ENCODE measurements at places on chromosomes 5 and 9. TPM values are rescaled to one million over a fixed set of nuclear protein-coding genes. Genes with fewer than 3 reads are reported as not detected.

- H3K4me1 ChIP-seq: no peaks in the 10 kb centered on the region
- no peak for DNase-seq
- no peaks in the 10 kb centered on the region for H3K27me3 ChIP-seq
- peak overlapping the region; percentile 47 for H3K27ac ChIP-seq
These were observed 182 bp downstream of the SCAMP1 start for GRCh38 chr5:78360674-78360923.

GRCh38 chr9:4550777-4551484 is 60.7 kb downstream of the SLC1A1 start:
- no peaks in the 10 kb centered on the region for H3K27me3 ChIP-seq
- peaks cover 7% of the 10 kb centered on the region for H3K4me1 ChIP-seq
- DNase-seq: no peak
- H3K4me3 ChIP-seq: no peak overlapping the region
- peaks cover 46% of the 10 kb centered on the region for H3K36me3 ChIP-seq

GRCh38 chr5:157085930-157086329 is 22.9 kb downstream of the HAVCR2 start:
- H3K27me3 ChIP-seq: no peaks in the 10 kb centered on the region
- H3K36me3 ChIP-seq: no peaks in the 10 kb centered on the region

- DNase-seq: no peak
- H3K4me3 ChIP-seq: peak overlapping the region; percentile 91
- peaks cover 7% of the 10 kb centered on the region for H3K4me1 ChIP-seq
- H3K27ac ChIP-seq: no peak overlapping the region
These were observed 1.2 kb downstream of the CCNH start for GRCh38 chr5:87411586-87411972.

- no peak overlapping the region for H3K27ac ChIP-seq
- no peaks in the 10 kb centered on the region for H3K27me3 ChIP-seq
- no peaks in the 10 kb centered on the region for H3K36me3 ChIP-seq
- DNase-seq: peak; percentile 15
- H3K4me3 ChIP-seq: no peak overlapping the region
These were observed 25.5 kb downstream of the PITX1 start for GRCh38 chr5:135008556-135008955.

DNA sequence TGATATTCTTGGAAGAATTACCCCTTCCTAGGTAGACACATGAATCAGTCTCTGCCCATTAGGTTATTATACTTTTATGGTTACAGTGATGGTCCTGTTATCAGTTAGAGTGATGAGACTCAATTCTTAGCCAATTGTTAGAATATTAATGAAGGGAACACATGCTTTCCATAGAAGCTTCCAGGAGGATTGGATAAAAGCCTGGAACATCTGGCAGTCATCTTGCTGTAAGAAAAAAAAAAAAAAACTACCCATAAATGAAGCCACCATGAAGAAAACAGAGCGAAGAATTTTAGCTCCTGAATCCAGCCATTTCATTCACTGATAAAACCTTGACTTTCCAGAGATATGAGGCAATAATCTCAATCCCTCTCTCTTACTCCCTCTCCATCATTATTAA is 262.5 kb upstream of the GRIN3A start:
- no peak for DNase-seq
- no peak overlapping the region for H3K27ac ChIP-seq
- H3K4me1 ChIP-seq: no peaks in the 10 kb centered on the region
- H3K4me3 ChIP-seq: no peak overlapping the region

- peak; percentile 75 for DNase-seq
- H3K27ac ChIP-seq: no peak overlapping the region
- no peak overlapping the region for H3K4me3 ChIP-seq
- peaks cover 59% of the 10 kb centered on the region for H3K36me3 ChIP-seq
- H3K27me3 ChIP-seq: no peaks in the 10 kb centered on the region
These were observed 51.9 kb downstream of the COL27A1 start for GRCh38 chr9:114207034-114207810.

GRCh38 chr5:75524071-75524470 is 12.4 kb downstream of the POLK start:
- H3K4me3 ChIP-seq: no peak overlapping the region
- no peaks in the 10 kb centered on the region for H3K27me3 ChIP-seq
- DNase-seq: no peak
- H3K4me1 ChIP-seq: peaks cover 4% of the 10 kb centered on the region
- H3K27ac ChIP-seq: no peak overlapping the region

- peaks cover 42% of the 10 kb centered on the region for H3K36me3 ChIP-seq
- H3K27ac ChIP-seq: no peak overlapping the region
- no peak overlapping the region for H3K4me3 ChIP-seq
These were observed 42.3 kb downstream of the BASP1 start for GRCh38 chr5:17259630-17260257.

DNA sequence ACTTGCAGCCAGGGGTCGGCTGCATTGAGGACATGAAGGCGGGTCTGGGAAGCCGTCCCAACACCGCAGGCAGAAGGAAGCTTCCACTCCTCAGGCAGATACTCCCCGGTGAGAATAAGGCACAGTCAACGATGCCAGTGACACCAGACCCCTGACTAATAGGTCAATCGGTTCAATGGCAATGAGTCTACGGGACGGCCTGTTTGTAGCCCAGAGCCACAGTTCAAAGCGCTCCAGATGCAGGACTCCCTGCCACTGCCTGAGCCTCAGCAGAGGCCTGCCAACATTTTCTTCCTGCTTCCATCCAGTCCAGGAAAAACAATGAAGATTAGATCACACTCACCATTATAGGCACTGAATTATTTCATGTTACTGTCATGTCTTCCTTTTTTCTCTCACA is 84.5 kb upstream of the SIMC1 start:
- peaks cover 9% of the 10 kb centered on the region for H3K36me3 ChIP-seq
- peaks cover 15% of the 10 kb centered on the region for H3K4me1 ChIP-seq
- no peak overlapping the region for H3K27ac ChIP-seq
- H3K4me3 ChIP-seq: no peak overlapping the region
- no peak for DNase-seq
- no peaks in the 10 kb centered on the region for H3K27me3 ChIP-seq

DNA sequence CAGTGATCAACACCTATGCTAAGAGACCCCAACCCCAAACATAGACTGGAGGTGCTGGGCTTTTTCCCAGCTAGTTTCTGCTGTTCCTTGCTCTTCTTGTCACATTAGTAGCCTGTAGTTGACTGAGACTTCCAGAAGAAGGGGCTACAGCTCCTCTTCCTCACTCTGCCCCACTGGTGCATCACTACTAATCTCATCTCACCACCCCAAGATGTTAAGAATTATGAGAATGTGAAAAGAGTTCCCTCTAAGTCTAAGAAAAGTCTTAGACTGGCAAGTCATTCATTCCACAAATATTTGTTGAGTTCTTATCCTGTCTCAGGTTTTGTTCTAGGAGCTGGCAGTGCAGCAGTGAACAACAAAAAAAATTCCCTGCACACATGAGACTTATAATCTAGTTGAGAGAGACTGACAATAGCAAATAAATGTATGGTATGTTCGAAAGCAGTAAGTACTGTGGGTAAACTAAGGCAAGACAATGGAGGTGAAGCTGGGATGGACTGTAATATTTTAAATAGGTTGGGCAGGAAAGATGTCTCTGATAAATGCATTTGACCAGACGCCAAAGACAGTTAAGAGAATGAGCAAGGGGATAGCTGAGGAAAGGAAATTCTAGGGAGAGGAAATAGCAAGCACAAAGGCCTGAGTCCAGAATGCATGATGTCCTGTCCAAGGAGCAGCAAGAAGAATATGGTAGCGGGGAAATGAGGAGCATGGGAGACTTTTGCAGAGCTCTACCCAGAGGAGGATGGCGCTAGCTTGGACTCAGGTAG is 92.3 kb downstream of the PTCD2 start:
- H3K27me3 ChIP-seq: no peaks in the 10 kb centered on the region
- H3K36me3 ChIP-seq: no peaks in the 10 kb centered on the region
- H3K4me1 ChIP-seq: peaks cover 4% of the 10 kb centered on the region
- H3K4me3 ChIP-seq: no peak overlapping the region
- no peak for DNase-seq

DNA sequence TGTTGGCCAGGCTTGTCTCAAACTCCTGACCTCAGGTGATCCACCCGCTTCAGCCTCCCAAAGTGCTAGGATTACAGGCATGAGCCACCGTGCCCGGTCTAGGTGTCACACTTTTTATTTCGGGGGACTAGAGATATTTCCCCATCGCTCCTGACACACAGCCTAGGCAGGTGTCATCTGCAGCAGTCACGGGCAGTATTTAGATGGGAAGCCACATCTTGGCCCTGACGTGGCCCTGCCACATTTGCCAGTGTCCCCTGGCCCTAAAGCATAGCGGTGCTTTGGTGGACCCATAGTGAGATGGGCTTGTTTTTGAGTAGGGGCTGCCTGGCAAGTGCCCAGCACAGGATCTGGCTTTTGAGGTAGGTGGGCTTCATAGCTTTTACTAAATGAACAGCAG is 45.0 kb upstream of the LRRTM2 start:
- no peaks in the 10 kb centered on the region for H3K27me3 ChIP-seq
- H3K27ac ChIP-seq: no peak overlapping the region
- no peaks in the 10 kb centered on the region for H3K4me1 ChIP-seq
- peaks cover 68% of the 10 kb centered on the region for H3K36me3 ChIP-seq

GRCh38 chr9:127067603-127068220 is 54.7 kb downstream of the ANGPTL2 start:
- H3K4me1 ChIP-seq: no peaks in the 10 kb centered on the region
- H3K36me3 ChIP-seq: no peaks in the 10 kb centered on the region
- no peak for DNase-seq
- H3K27me3 ChIP-seq: no peaks in the 10 kb centered on the region

- no peak overlapping the region for H3K27ac ChIP-seq
- no peaks in the 10 kb centered on the region for H3K36me3 ChIP-seq
- no peak for DNase-seq
- no peaks in the 10 kb centered on the region for H3K27me3 ChIP-seq
These were observed 416.0 kb downstream of the MAN2A1 start for GRCh38 chr5:110105692-110106091.

DNA sequence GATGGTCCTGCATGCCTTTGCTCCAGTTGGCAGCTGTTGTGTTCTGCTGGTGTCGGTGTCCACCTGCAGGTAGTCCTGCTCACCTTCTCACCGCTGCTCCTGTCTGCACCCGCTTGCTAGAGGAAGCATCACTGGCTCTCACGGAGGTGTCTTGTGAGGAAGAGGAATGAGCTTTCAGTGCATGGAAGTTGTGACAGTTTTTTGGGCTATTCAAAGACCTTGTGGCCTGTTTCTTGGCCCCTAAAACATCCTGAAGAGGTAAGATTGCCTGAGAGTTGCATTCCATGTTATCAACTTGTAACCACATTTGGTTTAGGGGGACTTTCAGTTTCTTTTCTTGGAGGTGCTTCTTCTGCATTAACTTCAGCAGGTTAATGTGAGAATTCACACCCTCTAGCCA is 85.6 kb downstream of the MACROH2A1 start:
- H3K27me3 ChIP-seq: peaks cover 6% of the 10 kb centered on the region
- peak; percentile 19 for DNase-seq
- no peak overlapping the region for H3K4me3 ChIP-seq
- H3K27ac ChIP-seq: no peak overlapping the region
- peaks cover 8% of the 10 kb centered on the region for H3K4me1 ChIP-seq

DNA sequence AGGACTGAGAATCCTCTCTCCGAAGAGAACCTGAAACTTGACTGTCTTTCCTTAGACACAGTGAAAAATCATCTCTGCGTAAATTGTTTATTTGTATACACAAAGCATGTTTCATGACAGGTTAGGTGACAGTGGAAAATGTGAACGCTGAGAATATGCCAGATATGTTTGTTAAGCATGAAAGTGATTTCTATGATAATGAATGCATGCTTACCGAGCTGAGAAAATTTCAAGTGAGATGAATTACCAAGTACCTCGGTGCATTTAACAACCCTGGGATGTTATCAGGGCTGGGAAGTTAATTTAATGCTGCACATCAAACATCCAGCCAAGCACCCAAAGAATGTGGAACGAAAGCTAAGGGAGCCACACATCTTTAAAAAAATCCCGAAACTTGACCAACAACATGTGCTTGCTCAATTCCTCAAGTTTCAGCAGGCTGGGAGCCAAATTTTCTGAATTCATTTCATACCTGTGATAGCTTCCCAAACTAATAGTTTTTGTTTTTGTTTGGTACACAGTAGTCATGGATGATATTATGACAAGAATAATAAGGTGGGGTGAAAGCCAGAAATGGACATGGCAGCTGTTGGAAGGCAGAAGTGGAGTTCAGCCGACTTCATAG is 336.9 kb downstream of the ARHGEF28 start:
- H3K36me3 ChIP-seq: no peaks in the 10 kb centered on the region
- H3K4me1 ChIP-seq: no peaks in the 10 kb centered on the region

GRCh38 chr5:126811515-126812198 is 34.7 kb downstream of the LMNB1 start:
- H3K27me3 ChIP-seq: no peaks in the 10 kb centered on the region
- no peak overlapping the region for H3K27ac ChIP-seq
- no peak for DNase-seq
- no peaks in the 10 kb centered on the region for H3K4me1 ChIP-seq
- H3K4me3 ChIP-seq: no peak overlapping the region

- peak overlapping the region; percentile 57 for H3K27ac ChIP-seq
- no peak overlapping the region for H3K4me3 ChIP-seq
- peaks cover 3% of the 10 kb centered on the region for H3K4me1 ChIP-seq
- no peaks in the 10 kb centered on the region for H3K27me3 ChIP-seq
These were observed 123.4 kb downstream of the MVB12B start for GRCh38 chr9:126449725-126450667.

DNA sequence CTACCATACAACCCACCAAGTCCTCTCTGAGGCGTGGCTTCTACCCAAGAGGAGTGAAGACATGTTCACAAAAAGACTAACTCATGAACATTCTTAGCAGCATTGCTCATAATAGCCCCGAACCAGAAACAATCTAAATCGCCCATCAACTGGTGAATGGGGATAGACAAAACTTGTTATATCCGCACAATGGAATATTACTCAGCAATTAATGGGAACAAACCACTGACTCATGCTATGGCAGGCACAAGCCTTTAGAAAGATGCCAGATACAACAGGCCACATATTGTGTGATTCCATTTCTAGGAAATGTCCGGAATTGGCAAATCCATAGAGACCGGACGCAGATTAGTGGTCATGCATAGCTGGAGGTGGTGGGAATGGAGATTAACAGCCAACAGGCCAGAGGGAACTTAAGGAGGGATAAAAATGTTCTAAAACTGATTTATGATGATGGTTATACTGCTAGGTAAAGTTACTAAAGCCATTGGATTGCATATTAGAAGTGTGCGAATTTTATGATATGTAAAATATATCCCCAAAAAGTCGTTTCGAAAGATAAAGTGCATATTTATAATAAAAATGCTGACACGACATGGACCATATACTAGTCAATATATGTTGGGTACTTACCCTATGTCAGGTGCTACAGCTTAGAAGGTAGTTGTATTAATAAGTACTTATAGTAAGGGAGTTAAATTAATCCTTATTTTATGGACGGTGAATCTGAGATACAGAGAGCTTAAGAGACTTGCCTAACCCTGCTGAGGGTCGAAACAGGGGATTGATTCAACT is 55.4 kb downstream of the LHX2 start:
- no peak overlapping the region for H3K27ac ChIP-seq
- peaks cover 6% of the 10 kb centered on the region for H3K27me3 ChIP-seq
- no peak overlapping the region for H3K4me3 ChIP-seq
- no peaks in the 10 kb centered on the region for H3K4me1 ChIP-seq
- no peak for DNase-seq

- H3K4me1 ChIP-seq: no peaks in the 10 kb centered on the region
- DNase-seq: no peak
- no peak overlapping the region for H3K4me3 ChIP-seq
- no peaks in the 10 kb centered on the region for H3K27me3 ChIP-seq
- H3K36me3 ChIP-seq: no peaks in the 10 kb centered on the region
- H3K27ac ChIP-seq: no peak overlapping the region
These were observed 135.2 kb upstream of the TUSC1 start for GRCh38 chr9:25813478-25813877.

BTNL8 gene
- total RNA-seq: not detected

CDH10 gene
- total RNA-seq: 1.6 TPM

Data from endodermal cell (in vitro differentiated cells).